ENCODE measurements at places on chromosomes 7 and 10.

GRCh38 chr7:102323914-102324195 is 32.4 kb downstream of the SPDYE6 start:
- DNase-seq: no peak

GRCh38 chr7:83870515-83870914 is 221.6 kb upstream of the SEMA3E start:
- DNase-seq: no peak

- DNase-seq: no peak
Observed at GRCh38 chr10:82980321-82980720, 1105.3 kb downstream of the NRG3 start.

DNA sequence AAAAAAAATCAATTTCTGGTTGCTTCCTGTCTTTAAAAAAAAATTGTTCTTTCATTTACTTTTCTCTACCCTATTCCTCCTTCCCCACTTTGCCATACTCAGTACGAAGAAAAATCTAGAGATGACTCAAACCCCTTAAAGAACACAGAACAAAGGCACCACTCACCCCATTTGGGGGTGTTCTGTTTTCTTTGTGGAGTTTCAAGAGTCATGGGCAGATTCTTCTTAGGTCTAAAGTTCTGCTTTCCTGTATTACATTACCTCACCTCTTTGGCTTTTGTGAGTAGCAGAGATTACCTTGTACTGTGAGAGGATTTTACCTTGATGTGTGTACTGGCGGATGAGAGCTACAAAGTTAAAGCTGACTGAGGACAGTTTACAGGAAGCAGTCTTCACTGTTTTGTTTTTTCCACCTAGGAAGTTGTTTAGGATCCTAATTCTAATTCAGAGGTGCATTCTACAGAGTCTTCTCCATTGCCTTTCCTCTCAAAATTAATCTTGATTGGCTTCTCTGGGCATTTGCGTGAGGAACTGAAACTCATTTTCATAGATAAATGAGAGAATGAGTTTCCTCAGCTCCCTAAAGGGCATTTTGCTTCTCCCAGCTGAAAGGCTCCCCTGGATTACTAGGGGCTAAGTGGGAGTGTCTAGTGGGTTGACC is 20.7 kb downstream of the AVL9 start:
- DNase-seq: no peak

GRCh38 chr7:40371806-40372440 is 237.1 kb downstream of the SUGCT start:
- DNase-seq: no peak

- no peak for DNase-seq
Observed at GRCh38 chr7:88457320-88457719, 150.6 kb upstream of the STEAP4 start.

DNA sequence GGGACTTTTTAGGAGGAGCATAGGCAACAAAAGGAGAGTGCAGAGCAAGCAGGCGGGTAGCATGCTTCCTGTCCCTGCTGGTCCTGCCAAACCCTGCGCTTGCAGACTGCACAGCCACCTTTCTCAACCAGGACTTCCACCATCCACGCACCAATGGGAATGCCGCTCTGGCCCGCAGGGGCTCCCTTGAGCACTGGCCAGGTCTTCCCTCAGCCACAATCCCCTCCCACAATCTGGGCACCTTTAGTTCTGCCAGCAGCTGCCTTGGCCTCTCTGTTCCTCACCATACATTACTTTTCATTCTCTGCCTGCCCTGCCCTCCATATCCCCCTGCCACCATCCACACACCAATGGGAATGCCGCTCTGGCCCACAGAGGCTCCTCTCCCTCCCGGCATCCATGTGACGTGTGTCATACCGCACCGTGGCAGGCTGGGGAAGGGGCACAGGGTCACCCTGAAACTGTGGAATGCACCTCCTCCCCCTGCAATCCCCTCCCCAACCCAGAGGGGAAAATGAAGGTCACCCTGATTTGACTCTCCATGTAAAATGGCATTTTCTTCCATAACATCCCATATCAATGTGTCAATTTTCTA is 97.3 kb upstream of the MACROH2A2 start:
- no peak for DNase-seq

DNA sequence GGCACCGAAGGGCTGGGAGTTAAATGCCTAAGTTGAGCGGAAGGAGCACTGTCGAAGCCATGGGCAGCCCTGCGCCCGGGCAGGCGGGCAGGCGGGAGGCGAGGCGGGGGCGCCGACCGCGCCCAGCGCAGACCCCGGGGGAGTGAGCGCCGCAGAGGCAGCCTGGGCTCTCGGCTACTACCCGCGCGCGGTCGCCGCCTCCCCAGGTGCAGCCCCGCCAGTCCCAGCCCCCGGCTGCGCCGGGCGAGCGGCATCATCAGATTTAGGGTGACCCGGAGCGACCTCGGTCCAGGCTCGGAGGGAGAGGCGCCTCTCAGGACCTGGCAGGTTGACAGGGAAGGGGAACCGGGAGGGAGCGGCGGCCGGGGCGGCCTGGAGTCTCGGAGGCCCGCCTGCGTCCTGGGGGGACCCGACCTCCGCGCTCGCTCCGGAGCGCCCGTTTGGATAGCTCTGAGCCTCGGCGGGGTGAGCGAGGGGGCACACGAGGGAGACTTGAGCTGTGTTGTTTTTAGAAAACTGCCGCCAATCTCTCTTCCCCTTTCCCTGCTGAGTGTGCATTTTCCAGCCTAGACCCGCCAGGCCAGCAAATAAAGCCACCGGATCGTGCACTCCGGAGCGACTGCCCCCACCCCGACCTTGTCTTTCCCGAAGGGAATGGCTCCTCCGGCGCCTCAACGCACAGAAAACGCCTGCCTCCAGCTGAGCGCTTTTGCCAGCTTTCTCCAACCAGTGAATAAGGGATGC is 2.3 kb upstream of the NRP1 start:
- no peak for DNase-seq

DNA sequence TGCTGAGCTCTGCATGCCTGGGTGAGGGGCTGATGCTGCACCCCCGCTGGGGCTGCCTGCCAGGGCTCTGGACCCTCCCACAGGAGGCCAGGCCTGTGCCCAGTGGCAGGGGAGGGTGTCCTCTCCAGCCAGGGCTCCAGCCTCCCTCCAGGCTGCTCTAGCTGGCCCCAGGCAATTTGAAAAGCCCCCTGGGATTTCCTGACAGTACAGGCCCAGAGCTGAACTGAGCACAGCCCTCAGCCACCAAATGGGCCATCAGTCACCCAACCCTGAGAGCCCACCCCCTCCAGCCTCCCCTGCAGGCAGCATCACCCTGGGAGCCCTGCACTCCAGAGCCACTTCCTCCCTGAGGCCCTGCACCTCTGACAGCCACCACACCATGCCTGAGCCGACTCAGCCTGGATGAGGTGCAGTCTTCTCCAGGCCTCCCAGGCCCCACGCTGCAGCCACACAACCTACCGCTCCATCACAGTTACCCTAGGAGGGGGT is 101.8 kb upstream of the RET start:
- DNase-seq: no peak

DNA sequence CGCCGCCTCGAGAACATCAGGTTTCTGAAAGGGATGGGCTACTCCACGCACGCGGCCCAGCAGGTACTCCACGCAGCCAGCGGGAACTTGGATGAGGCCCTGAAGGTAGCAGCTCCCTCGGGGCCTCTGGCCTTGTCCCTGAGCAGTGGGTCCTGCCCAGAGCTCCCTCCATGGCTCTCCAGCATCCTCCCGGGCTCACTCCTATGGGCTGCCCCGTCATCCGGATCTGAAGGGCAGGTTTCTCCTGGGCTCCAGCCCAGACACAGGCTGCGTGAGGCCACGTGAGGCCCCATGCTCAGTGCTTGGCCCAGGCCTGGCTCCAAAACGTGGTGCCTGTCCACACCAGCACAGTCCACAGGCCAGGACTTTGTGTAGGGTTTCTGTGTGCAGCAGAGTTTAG is 32.5 kb downstream of the NUB1 start:
- DNase-seq: no peak

- DNase-seq: no peak
Observed at GRCh38 chr10:60237977-60238758, 151.5 kb downstream of the ANK3 start.

- DNase-seq: no peak
Observed at GRCh38 chr10:86941991-86942421, 15.4 kb downstream of the MMRN2 start.

GRCh38 chr7:66193146-66193725 is 11.9 kb upstream of the TPST1 start:
- no peak for DNase-seq

- no peak for DNase-seq
Observed at GRCh38 chr10:22500656-22501340, 155.5 kb downstream of the SPAG6 start.

GRCh38 chr10:77919713-77920108 is 6.8 kb downstream of the DLG5 start:
- no peak for DNase-seq

GRCh38 chr7:151246851-151247580 is 1.5 kb downstream of the SMARCD3 start:
- no peak for DNase-seq

DNA sequence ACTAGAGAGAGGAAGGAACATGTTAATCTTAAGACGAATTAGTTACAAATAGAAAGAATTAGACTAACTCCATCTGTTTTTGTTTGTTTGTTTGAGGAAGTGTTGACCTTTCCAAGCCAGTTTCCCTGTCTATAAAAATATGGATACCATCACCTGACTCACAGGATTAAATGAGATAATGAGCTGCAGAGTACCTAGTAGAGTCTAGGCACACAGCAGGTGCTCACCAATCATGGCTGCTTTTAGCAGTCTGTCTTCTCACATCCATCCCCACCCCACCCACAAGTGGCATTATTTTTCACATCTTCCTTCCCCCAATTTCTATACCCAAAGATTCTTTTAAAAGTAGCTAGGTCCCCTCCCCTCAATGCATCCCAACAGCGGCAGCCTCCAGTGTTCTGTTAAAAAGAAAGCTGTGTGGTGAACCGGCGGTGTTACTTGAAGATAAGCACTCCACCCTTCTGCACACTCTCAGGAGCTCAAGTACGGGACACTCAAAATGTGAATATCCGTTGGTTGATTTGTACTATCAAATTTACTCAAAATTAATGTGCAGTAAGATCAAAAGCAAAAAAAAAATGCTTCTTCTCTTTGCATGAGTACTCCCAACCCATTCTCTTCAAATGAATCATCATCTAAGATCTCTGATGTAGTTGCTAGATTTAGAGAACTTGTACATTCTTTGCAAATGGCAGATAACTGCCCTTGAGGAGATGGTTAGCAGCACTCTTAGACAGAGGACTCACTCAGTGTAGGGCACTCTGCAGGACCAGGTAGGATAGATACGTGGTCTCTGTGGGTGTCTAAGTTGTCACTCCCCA is 145.4 kb upstream of the ASAH2 start:
- DNase-seq: no peak

DNA sequence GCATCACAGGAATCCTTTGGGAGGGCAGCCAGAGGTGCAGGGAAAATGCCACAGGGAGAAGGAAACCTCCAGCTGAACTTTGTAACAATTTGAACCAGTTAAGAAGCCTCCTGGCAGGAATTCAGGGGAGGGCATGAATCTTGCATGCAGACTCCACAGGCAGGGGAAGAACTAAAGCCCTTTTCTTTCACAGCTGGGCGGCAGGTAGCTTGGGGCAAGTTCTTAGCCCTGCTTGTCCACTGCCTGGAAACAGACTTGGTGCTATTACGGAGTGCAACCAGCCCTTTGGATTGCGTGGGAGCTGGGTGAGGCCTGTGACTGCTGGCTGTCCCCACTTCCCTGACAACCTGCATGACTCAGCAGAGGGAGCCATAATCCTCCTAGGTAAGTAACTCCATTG is 51.7 kb upstream of the ADAM12 start:
- no peak for DNase-seq

- no peak for DNase-seq
Observed at GRCh38 chr10:121830101-121830500, 97.7 kb downstream of the ATE1 start.

DNA sequence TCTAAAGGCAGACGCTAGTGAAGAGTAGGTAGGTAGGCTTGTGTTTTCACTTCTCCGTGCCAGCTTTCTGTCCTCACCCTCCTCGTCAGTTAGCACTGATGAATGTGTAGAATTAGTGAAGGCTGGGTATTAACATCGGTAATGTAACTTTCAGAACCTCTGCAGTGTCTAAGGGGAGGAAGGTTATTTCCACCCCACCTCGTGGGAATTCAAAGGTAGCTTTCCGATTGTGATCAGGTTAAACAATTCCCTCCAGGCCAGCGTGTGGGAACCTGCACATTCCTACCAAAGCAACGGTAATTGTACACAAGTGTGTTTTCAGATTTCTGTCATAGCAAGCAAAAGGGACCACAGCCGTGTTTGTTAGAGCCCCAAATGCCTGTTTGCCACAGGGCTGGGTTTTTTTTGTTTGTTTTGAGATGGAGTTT is 405.0 kb upstream of the GALNT17 start:
- no peak for DNase-seq

DNA sequence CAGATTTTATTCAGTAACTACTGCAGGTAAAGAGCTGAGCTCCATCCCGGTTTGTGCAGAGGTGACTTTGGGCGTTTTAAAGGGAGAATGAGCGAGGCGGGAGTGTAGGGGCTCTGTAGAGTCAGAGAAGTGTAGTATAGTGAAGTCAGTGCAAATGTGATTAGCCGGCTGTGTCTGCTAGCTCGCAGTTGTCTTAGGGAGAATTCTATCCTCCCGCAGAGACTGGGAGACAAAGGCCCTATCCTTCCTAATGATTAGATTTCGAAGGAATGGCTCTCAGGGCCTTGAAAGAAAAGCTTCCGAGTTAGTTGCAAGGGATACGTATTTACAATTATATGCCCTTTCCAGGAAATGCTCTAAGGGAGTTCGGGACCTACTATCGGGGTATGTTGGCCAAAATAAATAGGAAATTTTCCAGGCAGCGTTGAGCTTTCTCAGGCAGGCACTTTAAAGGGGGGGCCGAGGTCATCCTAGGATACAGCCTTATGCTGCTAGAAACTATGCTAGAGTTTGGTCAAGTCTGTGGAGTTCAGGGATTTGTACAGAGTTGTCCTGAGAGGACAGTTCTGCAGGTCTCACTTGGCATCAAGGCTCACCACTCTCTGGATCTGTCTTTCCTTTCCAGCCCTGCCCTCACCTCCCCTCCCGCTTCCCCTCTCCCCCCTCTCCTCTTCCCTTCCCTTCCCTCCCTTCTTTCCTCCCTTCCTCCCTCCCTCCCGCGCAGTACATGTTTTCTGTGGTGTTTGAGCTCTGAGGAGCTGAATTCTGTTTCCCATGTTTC is 825 bp downstream of the MRPL32 start:
- no peak for DNase-seq

- DNase-seq: no peak
Observed at GRCh38 chr10:107733328-107734130, 569.0 kb upstream of the SORCS1 start.

DNA sequence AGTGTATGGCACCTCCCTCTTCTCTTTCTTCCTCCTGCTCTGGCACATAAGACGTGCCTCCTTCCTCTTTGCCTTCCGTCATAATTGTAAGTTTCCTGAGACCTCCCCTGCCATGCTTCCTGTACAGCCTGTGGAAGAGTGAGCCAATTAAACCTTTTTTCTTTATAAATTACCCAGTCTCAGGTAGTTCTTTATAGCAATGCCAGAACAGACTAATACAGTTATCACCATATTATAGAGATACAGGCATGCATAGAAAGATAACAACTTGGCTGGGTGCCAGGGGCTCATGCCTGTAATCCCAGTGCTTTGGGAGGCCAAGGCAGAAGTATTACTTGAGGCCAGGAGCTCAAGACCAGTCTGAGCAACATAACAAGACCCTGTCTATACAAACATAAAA is 53.2 kb downstream of the GCC1 start:
- DNase-seq: no peak

- no peak for DNase-seq
Observed at GRCh38 chr10:12839941-12840611, 161.4 kb downstream of the CCDC3 start.

- no peak for DNase-seq
Observed at GRCh38 chr7:69698109-69698825, 100.0 kb downstream of the AUTS2 start.

All from stimulated activated CD8-positive, alpha-beta memory T cell treated with anti-CD3 and anti-CD28 coated beads, Interleukin-2, amount 100 ng/mL, for 48 hours (primary cell).